CD4-positive, alpha-beta T cell treated with Interleukin-15 for 1 hour (primary cell): ENCODE measurements at places on chromosomes 12 and 14.

GRCh38 chr12:99647453-99647852, at the start of gene GARIN6:
TSS of gene GARIN6 (plus strand) at chr12:99647753. CDS start at chr12:99648175, 422 bp downstream.
- no peak for DNase-seq

DNA sequence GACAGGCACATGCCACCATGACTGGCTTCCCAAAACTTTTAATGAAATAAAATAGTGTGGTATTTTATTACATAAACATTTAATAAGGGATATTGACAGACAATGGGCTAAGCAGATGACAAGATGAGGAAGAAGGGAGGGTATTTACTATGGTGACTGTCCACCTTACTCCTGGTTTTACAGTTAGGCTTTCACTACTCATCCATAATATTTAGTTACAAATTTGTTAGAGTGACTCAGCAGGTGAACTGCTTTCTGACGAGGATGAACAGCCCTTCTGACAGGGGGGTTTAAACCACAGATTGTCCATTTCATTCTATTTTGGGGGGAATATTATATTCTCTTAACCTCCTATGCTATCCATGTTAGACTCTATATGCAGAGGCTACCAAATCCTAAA, 3.6 kb upstream of the PALS1 start:
- DNase-seq: no peak

GRCh38 chr14:69695322-69696203, 71.4 kb upstream of the SRSF5 start:
- no peak for DNase-seq

- DNase-seq: no peak
Observed at GRCh38 chr14:63633801-63634200, 7.9 kb downstream of the WDR89 start.

DNA sequence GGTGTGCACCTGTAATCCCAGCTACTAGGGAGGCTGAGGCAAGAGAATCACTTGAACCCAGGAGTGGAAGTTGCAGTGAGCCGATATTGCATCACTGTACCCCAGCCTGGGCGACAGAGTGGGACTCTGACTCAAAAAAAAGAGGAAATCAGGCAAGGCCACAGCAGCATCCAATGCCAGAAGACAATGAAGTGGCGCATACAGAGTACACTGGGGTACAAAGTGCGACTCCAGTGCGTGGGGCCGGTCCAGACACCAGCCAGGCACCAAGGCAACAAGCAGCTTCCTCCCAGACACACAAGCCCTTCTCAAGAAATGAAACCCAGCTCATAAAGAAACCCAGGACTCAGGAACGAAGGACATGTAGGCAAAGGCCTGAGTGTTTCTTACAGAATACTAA, 28.2 kb downstream of the TTC7B start:
- peak; percentile 27 for DNase-seq

DNA sequence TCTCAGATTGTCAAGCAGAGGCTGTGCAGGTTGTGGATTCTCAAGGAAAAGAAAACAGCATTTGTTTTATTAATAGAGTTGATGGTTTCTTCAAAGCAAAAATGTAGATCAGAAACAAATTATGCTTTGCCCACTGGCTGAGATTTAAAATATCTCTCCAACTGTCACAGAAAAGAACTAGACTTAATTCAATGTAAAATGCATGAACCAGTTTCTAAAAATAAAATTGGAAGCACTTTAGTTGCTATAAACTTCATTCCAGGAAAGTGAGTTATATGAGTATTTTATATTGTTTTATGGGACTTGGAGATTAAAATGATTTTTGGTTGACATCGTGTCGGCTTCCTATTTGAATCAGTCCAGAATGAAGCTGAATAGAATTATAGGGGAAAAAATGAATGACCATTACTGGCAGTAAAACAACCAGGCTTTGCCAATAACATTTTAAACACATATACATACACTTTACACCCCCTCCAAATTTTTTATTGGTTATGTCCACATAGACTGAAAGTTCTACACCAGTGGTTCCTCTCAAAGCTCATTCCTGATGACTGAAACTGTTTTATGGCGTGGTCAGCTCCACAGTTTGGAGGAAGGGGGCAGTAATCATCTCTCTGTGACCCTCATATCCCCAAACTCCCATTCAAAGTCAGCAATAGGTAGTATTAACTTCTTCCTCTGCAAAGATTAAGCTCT, 55.5 kb upstream of the DAAM1 start:
- no peak for DNase-seq

GRCh38 chr14:63759456-63759855, 31.6 kb upstream of the SGPP1 start:
- no peak for DNase-seq

DNA sequence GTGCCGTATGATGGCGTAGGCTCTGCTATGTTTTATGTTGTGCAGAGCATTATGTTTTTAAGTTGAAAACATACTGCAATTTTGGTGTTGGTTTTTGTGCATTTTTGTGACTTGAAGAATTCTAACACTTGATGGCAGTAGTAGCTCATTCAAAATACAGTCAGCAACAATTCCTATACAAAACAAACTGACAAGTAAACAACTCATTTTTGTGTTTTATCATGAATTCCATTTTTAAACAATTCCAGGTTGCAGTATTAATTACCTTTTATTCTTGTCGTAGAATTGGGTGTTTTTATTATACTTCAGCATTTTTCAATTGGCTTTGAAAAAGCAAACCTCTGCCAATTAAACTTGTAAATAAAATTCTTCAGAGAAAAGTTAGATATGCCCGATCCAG, 4.1 kb upstream of the CCER1 start:
- DNase-seq: no peak

GRCh38 chr12:113244478-113244958, 23.3 kb downstream of the TPCN1 start:
- DNase-seq: no peak

- DNase-seq: no peak
Observed at GRCh38 chr14:62557416-62557815, 487.8 kb downstream of the KCNH5 start.

DNA sequence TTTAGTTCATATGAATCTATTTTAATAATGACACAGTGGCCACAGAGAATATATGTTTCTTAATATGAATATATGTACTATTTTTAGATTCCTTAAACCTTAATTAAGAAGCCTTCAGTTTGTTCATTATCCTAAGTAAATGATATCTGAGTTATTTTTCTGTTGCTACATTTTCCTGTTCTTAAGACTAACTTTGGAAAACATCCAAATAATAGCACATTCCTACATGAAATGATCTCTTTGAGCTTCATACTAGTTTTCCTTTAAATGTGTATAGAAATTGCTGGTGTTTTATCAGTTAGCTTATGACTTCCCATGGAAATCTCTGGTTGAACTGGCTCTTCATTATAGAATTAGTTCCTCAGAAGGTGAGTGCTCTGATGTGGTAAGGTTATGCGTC, 72.1 kb downstream of the POLR3B start:
- no peak for DNase-seq

DNA sequence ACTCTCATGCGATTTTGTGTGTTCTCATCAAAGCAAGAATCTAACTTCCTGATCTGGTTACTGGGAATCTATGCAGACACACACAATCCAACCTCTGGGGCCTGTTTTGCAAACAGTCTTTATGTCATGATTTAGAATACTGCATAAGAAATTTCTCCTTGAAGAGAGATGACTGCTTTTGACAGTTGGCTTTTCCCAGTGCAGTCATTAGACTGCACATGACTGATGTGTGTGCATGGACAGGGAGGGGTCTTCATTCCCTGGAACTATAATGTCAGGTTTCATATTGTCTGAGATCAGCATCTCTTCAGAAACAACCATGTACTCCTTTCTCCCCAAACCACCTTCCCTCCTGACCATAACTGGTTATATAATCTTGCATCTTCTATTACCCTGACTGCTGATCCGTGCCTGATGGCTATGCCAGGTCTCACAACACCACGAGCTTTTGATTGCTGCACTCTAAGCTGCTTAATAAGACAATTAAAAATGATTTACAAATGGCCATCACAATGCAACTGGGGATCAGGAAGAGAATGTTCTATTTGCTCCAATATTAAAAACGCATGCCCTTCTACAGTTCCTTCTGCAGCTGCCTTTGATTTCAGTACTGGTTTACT, 995.4 kb downstream of the NRXN3 start:
- DNase-seq: no peak

GRCh38 chr14:93870377-93870776, 56.8 kb upstream of the FAM181A start:
- no peak for DNase-seq

GRCh38 chr14:24060984-24061913, 9.4 kb downstream of the CARMIL3 start:
- DNase-seq: no peak

GRCh38 chr12:18782827-18783226, 44.9 kb downstream of the CAPZA3 start:
- DNase-seq: no peak

GRCh38 chr12:759628-760027, 7.2 kb downstream of the WNK1 start:
- DNase-seq: no peak

- DNase-seq: no peak
Observed at GRCh38 chr12:132899033-132899432, 11.6 kb upstream of the CHFR start.

- DNase-seq: no peak
Observed at GRCh38 chr14:72779679-72780078, 114.2 kb downstream of the DPF3 start.

GRCh38 chr12:57099766-57100165, 10.9 kb downstream of the NAB2 start:
- no peak for DNase-seq

DNA sequence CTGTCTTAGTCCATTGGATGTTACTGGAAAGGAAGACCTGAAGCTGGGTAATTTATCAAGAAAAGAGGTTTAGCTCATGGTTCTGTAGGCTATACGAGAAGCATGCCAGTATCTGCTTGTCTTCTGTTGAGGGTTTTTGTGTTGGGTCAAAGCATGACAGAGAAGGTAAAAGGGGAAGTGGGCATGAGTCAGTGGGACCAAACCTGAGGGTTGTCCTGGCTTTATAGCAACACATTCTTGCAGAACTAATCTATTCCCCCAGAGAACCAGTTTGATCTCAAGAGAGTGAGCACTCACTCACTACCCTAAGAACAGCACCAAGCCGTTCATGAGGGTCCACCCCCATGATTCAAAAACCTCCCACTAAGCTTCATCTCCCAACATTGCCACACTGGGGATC, 19.0 kb upstream of the KRAS start:
- DNase-seq: no peak

DNA sequence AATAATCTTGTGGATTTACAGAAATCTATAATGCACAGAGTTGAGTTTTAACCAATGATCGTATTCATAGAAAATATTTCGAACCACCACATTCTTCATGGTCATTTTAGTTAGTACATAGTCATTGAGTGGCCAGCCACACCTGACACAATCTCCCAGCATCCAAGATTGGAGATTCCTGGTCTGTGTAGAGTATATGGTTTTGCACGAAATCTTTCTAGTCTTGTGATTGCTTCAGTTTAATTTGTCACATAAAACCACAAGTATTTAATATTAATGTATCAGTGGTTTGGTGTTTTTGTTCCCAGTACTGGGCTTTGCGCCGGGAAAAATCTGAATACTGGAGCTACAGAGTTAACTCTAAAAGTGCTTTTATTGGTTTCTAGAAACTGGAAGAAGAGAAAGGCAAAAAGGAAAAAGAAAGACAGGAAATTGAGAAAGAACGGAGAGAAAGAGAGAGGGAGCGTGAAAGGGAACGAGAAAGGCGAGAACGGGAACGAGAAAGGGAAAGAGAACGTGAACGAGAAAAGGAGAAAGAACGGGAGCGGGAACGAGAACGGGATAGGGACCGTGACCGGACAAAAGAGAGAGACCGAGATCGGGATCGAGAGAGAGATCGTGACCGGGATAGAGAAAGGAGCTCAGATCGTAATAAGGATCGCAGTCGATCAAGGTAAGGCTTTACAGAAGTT, 33.4 kb upstream of the PSEN1 start:
- no peak for DNase-seq

DNA sequence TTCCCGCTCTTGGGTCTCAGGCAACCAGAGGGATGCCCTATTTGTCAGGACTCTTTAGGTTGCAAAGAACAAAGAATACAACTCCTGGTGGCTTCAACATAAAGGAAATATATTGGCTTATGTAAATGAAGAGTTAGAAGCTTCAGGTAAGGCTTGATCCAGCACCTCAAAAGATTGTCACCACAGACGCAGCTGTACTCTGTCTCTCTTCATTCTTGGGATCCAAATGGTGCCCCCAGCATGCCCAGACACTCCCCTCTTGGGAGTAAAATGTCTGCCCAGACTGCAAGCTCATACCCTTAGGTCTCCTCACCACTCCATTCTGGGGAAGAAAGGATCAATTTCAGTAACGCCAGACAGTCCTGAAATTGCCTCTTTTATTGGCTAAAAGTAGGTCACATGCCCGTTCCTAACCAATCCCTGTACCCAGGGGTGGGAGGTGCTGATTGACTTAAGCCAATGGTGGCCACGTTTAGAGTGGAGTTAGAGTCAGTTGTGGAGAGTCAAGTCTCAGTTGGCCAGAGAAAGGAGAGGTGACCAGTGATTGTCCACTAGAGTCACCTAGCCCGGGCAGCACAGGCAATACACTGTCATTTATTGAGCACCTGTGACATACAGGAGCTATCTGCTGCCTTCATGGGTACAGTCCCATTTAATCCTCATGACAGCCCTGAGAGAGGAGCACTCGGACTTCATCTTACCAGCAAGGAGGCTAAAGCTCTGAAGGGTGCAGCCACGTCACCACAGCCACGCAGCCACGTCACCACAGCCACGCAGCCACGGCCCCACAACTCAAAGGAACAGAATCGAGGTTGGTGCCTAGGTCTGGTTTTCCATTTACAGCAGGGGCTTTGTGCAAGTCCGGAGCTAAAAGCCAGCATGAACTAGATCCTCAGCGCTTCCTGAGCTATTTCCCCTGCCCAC, 19.7 kb upstream of the BEGAIN start:
- DNase-seq: no peak

DNA sequence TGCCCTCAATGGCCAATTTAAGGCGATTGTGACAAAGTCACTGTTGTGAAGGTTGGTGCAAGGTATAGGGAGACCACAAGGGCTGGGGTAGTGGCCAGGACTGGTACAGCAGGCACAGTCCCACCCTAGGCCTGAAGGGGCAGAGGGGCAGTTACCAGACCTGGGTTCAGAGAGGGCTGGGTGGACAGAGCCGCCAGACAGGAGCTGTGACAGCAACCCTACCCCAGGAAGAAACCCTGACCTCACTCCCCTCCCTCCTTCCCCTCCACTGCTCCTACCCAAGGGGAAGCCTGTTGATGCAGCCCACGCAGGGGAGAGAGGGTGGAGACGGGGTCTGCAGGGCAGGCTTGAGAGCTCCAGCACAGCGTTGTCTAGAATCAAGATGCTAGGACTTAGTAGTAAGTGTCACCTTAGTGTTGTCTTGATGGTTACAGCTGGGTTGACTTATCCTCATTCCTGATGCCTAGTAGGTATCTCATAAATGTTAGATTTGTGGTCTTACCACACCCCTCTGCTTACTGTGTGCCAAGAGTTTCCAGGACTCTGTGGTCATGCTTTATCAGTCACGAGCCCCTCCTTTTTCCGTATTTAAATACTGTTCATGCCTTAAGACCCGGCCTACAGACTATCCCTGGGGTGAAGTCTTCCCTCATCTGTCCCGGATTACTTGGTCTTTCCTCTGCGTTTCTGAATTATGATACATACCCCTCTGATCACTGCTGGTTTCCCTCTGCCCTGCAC, 14.4 kb downstream of the EML1 start:
- DNase-seq: no peak

- no peak for DNase-seq
Observed at GRCh38 chr12:115455268-115455681, 771.3 kb upstream of the TBX3 start.
